ENCODE measurements at places on chromosomes 3 and 15.

GRCh38 chr3:9653565-9654248, 4.4 kb downstream of the MTMR14 start:
- no peak for DNase-seq

DNA sequence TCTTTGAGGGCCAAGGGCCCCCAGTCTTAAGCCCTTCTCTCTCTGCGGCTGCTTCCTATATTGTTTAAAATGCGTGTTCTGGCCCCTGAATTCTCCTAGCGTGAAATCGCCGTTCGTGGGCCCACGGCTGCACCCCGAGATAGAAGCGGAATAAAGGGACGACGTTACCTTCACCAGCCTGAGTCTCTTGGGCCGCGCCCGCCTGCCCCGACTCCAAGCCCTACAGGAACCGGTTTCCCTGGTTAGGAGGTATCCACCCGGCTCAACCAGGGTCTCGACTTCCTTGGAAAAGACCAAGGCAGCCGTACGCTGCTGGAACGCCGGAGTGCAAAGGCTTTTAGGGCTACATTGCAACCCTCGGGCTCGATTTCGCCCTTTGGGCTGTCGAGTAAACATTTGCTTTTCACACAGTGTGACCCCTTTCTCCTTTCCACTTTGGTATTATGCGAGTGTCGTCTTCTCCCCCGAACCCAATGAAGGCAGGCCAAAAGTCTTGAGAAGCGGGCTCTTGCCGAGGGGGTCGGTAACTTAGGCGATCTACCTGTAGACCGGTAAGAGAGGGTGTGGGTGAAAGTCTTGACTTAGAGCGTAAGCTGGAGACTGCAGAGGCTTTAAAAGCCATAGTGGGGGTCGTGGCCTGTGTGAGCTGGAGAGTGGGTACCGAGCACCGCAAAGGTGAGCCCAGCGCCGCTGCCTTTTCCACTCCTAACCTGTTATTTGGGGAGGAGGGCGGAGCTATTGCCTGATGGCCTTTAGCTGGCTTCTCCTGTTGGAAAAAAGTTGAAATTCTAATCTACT, 2.0 kb downstream of the TRIM71 start:
- DNase-seq: no peak

DNA sequence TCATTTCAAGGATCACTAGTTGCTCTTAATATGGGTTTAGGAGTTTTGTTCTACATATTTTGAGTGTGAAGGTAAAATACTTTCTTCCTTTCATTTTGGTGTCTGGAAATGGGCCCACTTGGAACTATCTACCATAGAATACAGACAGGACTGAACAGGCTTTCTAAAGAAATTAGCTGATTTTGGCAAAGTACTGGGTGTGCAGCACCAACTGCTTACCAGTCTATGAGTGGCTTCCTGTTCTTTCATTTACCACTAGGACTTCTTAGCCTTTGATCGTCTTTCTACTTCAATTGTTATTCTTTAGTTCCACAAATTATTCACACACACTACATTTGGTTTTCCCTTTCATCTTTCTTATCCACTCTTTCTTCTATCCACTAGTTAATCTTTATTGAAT, 1196.3 kb downstream of the ROBO1 start:
- no peak for DNase-seq

DNA sequence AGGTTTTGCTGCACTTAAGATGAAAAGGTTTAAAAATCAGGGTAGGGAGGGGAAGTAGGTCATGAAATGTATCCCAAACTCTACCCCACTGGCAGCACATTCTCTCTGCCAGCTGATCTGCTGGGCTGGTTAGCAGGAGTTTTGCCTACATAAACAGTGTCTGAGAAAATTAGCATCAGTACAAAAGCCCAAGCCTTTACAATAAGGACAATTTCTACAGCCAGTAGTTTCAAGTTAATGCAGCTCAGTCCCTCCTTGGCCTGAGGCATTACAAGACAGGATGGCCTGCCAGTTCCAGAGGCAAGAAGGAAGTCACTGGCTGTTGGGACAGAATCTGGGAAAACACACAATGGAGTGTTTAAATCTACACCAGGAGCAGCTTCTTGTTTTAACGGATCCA, 32.8 kb downstream of the NCEH1 start:
- no peak for DNase-seq

DNA sequence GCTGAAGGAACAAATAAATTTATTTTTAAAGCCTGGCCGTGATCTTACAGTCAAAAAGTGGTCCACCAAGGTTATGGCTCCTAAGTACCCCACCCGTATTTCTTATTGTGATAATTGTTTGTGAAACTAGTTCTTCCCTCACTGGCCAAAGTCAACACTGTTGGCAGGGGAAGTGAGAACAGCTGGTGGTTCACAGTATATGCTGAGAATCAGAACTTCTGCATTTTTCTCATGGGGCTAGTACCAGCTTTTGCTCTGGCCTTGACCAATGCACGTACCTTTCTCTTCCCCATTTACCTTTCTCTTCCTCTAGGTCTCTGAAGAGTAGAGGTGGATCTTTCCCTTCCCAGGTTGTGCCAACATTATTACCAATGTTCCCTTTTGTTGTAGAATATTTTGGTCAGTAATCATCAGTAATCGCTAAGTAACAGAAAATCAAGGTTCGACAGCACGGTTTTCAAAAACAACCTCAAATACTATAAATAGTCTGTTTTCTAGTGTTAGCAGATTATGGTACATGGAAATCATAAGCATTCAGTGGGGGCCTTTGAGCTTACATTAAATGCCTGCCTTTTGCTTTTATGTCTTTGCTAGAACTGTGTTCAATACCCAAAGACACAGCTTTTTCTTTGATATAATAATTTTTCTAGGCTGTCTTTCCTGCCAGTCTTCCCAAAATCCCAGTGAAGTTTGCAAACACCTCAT, 268.0 kb downstream of the LPP start:
- DNase-seq: no peak

- no peak for DNase-seq
Observed at GRCh38 chr3:53693451-53693850, 152.8 kb downstream of the CHDH start.

DNA sequence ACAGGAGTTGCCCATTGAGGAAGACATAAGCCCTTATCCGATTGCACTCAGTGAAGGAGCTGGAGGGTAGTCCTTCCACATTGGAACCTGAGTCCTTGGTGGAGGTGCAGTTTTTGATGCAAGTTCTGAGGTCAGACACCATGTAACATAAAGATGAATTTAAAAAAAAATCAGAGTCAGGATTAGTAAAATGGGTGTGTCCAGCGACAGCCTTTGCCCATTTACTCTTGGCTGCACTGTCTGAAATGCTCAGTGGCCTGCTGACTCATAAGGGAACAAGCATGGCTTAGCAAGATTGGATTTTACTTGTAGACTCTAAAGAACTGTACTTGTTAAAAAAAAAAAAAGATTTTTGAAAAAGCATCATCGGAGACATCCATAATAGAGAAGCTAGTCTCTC, 241.1 kb upstream of the TOPAZ1 start:
- DNase-seq: no peak

DNA sequence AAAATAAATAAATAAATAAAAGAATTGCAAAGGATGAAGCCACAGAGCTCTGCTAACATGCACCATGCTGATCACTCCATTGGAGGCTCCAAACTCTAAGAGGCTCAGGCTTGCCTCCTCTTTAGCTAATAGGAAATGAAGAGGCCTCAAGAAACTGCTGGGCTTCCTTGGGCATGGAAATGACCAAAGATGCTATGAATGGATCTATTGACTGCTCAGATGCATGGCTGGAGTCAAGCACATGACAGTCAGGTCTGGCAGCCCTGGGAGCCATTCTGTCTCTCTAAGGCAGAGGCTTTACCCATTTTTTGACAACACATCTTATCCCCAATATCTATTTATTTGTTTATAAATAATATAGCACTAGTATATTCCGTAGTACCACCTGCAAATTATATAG, 5.3 kb upstream of the LIPC start:
- no peak for DNase-seq

GRCh38 chr3:35594739-35595138, 44.6 kb upstream of the ARPP21 start:
- DNase-seq: no peak

- DNase-seq: no peak
Observed at GRCh38 chr15:60840306-60840702, 361.4 kb upstream of the ICE2 start.

DNA sequence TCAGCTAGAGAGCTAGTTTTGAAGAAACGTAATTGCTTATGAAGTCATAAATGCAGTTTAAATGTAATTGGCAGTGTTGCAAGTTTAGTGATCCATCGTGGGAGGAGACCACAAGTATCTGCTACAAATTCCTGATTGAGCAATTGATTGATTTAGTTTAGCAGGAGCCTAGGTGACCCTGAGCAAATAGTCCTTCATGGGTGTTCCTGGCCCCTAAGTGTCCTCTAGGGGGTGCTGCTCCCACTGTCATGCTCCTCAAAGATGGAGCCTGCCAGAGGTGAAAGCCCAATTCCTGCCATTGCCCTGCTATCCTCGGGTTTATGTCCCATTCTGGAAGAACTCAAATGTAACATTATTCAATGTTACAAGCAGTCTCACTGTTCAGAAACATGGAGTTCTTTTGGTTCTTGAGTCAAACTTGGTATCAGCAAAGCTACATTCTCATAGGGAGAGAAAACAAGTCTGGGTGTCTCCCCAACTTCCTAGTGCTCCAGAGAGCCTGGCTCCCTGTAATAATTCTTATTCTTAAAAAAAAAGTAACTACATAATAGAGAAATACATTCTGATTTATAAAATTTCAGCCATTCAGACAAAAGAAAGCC, 29.8 kb upstream of the SENP5 start:
- peak; percentile 75 for DNase-seq

DNA sequence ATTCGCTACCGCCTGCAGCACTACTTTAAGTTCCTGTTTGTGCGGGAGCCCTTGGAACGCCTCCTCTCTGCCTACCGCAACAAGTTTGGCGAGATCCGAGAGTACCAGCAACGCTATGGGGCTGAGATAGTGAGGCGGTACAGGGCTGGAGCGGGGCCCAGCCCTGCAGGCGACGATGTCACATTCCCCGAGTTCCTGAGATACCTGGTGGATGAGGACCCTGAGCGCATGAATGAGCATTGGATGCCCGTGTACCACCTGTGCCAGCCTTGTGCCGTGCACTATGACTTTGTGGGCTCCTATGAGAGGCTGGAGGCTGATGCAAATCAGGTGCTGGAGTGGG, 995 bp downstream of the CHST14 start:
- DNase-seq: no peak

DNA sequence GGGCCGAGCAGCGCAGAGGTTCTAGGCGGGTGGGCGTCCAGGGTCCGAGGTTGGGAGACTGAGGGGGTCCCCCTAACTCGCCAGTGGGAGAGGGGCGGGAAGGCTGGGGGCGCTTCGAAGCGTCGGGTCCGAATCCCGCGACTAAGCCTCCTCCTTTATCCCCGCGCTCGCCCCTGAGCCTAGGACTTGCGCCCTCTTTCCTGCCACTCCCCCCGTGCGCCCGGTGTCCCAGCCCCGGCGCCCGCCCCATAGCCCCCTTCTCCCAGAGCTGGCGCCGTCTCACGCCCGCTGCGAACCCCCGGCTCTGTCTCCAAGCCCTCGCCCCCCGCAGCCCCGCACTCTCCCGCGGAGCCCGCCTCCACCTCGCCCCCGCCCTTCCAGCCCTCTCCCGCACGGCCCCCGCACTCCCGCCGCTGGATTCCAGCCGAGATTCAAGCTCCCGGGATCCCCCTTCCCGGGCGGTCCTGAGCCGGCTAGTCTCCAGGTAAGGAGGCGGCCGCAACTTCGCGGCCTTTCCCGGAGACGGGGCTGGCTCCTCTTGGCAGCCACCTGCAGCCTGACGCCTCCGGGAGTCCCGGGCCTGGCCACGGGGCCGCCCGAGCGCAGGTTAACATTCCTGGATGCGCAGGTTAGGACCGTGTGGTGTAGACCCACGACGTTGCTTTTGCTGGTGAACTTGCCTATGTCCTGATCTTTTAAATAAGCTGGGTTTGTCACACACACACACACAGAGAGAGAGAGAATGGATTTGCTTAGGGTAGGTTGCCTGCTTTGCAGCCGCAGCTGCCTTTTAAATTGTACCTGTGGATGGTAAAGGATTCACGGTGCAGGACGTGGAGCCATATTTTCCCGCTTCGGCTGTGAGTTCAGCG, 563 bp downstream of the PXYLP1 start:
- peak; percentile 8 for DNase-seq

DNA sequence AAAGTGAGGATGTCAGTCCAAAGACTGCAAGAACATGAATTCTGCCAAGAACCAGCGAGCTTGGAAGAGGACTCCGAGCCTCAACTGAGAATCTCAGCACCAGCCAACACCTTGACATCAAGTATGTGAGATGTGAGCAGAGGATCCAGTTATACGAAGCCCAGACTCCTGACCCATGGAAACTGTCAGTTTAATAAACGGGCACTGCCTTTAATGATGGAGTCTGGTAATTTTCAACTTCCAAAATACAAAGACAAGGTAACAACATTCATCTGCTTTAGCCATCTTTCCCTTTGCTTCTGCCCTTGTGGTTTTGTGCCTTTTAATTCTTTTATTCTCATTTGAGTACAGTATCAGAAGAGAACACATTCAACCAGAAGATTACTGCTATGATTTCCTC, 211.9 kb downstream of the ULK4 start:
- DNase-seq: no peak

Data from activated CD4-positive, alpha-beta T cell treated with anti-CD3 and anti-CD28 coated beads for 4 hours (primary cell).